ENCODE measurements at places on chromosomes 12 and 14.

DNA sequence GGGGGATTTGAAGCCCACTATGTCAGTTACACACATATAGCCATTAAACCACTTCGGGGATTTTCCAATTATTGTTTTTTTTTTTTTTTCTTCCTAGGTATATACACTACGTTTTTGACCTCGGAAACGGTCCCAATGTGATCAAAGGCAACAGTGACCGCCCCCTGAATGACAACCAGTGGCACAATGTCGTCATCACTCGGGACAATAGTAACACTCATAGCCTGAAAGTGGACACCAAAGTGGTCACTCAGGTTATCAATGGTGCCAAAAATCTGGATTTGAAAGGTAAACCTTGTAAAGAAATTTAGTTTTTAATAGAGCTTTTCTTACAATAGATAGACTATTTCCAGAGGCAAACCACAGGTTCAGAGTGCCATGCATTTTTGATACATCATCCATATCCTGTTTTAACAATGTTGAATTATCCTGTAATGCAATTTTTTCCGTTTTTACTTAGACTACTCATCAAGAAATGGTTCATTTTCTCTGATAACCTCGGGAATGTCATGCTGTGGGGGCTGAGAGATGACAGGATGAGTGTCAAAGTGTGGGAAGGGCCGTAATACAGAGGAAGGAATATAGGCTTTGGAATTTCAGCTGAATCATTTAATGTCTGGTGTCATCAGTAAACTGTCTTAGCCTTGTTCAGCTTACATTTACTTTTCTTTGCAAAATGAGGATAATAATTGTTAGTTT lies 797.1 kb downstream of the NRXN3 start:
- no peaks in the 10 kb centered on the region for H3K27me3 ChIP-seq
- H3K4me1 ChIP-seq: no peaks in the 10 kb centered on the region
- H3K4me3 ChIP-seq: no peak overlapping the region
- H3K36me3 ChIP-seq: no peaks in the 10 kb centered on the region
- no peak for DNase-seq

- no peaks in the 10 kb centered on the region for H3K27me3 ChIP-seq
- H3K4me1 ChIP-seq: peaks cover 24% of the 10 kb centered on the region
- DNase-seq: peak; percentile 25
- no peak overlapping the region for H3K4me3 ChIP-seq
Measured at GRCh38 chr12:93785249-93786010, 108.3 kb downstream of the CRADD start.

- H3K4me1 ChIP-seq: no peaks in the 10 kb centered on the region
- no peak overlapping the region for H3K4me3 ChIP-seq
- DNase-seq: no peak
- H3K27me3 ChIP-seq: no peaks in the 10 kb centered on the region
- no peak overlapping the region for H3K27ac ChIP-seq
Measured at GRCh38 chr12:12915656-12916055, 24.3 kb downstream of the GPRC5A start.

GRCh38 chr14:80354860-80355581 lies 143.7 kb upstream of the DIO2 start:
- no peak overlapping the region for H3K27ac ChIP-seq
- H3K4me1 ChIP-seq: no peaks in the 10 kb centered on the region
- no peaks in the 10 kb centered on the region for H3K36me3 ChIP-seq
- DNase-seq: no peak
- no peak overlapping the region for H3K4me3 ChIP-seq
- no peaks in the 10 kb centered on the region for H3K27me3 ChIP-seq

DNA sequence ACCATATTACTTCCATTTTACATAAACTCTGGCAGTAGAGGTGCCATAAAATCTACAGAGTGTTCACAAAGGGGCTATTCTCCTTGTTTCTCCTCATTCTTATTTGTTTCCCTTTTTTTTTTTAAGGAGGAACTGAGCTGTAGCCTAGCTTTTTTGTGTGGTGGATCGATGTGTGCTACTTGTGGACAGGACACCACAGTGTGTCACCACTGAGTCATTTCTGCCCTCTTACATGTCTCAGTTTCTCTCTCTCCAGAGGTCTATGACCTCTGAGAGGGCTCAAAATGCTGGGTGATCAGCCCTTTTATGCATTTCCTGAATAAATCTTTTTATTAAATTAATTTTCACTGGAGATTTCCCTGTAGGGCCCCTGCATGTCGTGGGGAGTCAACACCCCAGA lies 370.2 kb downstream of the ADGRD1 start:
- no peak overlapping the region for H3K4me3 ChIP-seq
- no peaks in the 10 kb centered on the region for H3K36me3 ChIP-seq
- H3K27ac ChIP-seq: no peak overlapping the region
- no peaks in the 10 kb centered on the region for H3K4me1 ChIP-seq

GRCh38 chr12:70543444-70543843 lies 93.8 kb downstream of the PTPRB start:
- no peaks in the 10 kb centered on the region for H3K36me3 ChIP-seq
- H3K4me3 ChIP-seq: no peak overlapping the region
- no peaks in the 10 kb centered on the region for H3K4me1 ChIP-seq
- H3K27ac ChIP-seq: no peak overlapping the region
- no peaks in the 10 kb centered on the region for H3K27me3 ChIP-seq

Data from body of pancreas (tissue), 4 donors.